ENCODE measurements at places on chromosomes 11 and 22.

- peak; percentile 74 for DNase-seq
Measured at GRCh38 chr22:47213571-47214230, 451.3 kb downstream of the TBC1D22A start.

DNA sequence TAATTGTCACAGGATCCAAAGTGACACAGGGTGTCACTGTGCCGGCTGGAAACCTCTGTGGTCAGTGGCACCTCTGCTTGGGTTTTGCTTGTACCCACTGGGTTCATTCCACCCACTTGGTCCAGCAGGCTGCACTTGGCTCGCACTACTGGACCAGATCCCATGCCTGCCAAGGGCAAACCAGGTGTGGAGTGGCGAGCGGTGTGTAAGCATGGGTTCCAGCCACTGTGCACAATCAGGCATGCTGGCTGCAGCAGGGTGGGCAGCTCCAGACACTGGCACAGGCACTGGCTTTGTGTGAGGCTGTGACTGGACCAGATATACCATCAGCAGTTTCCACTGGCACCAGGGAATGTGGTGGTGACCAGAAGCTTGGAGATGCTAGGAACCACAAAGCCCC, 261.4 kb downstream of the KCNA4 start:
- no peak for DNase-seq

DNA sequence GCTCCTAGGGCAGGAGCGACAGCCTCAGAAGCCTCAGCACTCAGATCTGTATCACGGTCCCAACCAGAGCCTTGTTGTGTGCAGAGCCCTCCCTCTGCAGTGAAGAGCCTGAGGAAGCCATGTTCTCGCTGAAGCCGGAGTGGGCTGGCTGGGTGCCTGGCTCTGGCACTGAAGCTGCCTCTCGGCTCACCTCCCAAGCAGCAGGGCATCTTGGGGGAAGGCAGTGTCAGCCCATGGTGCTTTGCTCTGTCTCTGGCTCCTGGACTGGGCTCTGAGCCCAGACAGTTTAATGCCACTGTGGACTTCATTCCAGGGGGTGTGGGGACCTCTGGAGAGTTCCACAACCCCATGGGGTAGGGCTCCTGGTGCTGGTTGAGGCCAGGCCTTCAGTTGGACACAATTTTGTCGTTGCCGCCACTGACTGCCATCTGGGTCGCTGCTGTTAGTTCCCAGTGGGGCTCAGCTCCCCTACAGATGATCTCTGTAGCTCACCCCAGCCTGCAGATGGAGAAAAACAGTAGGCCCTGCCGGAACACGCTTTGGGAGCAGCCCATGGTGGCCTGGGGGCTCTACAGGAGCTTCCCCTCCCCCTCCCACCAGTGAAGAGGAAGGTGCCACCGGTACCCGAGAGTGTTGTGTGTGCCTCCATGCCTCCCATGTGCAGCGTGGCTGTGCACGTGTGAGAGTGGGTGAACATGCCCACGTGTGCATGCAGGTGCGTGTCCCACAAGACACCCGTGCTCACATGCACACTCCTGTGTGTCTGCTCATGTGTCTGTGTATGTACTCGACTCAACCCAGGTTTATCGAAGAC, 86.5 kb upstream of the B3GAT1 start:
- DNase-seq = no peak

GRCh38 chr22:48101704-48102103, 1339.3 kb downstream of the TBC1D22A start:
- peak; percentile 37 for DNase-seq

DNA sequence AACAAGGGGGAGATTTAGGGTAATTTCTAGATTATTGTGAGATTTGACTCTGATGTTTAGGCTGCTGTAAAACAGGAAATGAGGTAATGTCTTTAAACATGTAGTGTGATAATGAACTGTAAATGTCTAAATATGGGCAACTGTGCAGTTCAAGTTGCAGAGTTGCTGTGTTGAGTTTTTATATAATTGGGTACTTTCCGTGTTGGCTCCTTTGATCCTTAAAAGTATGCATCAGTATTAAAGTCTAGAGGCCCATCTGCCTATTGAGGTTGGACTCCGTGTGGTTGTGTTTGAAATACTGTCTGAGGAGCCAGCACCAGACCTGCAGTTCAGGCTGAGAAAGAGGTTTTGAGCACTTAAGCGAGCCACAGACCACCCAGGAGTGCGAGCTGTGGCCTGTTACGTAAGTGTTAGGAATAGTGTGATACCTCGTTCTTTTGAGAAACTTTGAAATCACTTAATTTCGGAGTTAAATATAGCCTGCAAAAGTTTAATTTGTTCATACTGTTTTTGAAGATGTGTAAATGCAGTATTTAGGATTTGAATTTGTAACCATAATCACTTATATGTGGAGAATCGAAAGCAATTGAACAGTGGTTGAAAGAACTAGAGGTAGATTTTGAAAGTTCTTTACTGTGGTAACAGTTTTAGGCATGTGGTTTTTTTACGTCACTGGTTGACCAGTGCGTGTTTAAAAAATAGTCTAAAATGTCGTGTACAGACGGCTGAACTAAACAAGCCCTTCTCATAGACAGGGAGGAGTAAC, 9.0 kb downstream of the FAM118A start:
- DNase-seq = no peak

- DNase-seq = no peak
Measured at GRCh38 chr11:7612661-7613393, 60.5 kb downstream of the CYB5R2 start.

- DNase-seq = no peak
Measured at GRCh38 chr22:36201630-36202319, at the start of gene APOL4. Gene APOL4 (minus strand): TSS chr22:36201809. CDS start chr22:36201734, 75 bp downstream.

DNA sequence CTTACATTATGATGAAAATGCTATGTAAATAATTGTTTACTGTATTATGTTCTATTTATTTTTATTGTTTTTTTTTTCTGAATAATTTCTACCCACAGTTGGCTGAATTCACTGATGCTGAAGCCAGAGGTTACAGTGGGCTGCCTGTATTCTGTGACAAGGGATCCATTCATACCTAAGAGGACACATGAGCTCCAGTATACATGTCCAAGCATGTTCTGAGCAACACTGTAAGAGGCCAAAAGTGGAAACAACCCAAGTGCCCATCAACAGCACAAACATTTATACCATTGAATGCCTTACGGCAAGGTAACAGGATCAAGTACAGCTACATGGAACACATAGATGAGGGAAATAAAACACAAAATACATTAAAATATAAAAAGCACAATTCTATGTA, 1.4 kb upstream of the SRSF8 start:
- no peak for DNase-seq

DNA sequence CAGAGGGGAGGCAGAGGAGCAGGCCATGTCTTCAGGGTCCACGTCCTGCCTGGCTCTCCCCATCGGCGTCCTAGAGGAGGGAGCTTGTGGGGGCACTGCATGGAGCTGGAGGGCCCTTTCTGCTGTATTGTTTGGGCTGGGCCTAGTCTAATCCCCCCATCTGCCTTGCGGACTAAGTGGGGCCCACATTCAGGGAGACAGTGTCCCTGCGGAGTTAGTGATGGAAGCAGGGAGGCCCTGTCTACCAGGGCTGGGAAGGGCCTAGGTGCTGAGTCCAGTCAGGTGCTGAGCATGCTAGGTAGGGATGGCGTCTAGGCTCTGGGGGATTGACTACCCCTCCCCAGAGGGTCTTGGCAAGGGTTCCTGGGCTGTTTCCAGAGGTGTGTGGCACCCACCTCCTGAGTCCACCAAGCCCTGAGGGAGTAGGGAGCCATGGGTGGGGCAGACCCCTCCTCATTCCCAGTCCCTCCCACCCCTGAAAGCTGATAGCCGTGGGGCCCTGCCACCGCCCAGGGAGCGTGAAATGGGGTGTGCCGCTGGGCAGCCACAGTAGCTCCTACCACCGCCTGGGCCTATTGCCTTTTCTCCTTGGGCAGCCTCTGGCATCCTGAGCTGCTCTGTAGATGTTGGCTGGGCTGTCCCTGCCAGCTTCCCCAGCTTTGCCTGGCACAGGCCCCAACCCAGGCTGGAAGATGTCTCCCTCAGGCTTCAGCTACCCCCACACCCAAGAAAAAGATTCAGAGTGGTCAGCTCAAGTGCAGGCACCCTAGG, 1.9 kb upstream of the POLD4 start:
- no peak for DNase-seq

DNA sequence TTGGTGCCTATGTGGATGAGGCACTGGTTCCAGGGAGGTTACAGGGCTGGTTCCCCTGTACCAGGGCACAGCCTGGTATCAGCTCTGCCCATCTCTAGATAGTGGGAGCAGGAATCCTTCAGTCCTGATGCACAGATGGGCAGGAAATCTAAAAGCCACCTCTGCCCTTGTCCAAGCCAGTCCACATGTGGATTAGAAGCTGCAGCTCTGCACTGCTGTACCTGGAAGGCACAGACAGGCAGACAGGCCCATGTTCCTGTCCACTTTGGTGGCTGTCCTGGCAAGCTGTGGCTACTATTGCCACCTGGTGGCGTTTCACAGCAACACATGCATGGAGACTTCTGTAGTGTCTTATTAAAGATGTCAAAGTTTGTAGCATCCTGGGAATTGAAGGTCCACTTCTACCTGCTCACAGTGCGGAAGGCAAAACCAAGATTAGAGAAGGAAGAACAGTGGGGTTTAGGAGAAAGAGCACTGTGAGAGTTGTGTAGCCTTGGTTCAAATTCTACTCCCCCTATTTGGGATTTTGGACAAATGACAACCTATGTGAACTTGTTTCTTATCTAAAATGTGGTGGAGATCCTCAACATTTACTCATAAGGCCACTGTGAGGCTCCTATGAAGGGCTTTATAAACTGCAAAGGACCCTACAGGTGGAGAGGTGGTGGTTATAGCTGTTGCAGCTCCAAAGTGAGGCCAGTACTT, 30.1 kb downstream of the NAV2 start:
- no peak for DNase-seq

DNA sequence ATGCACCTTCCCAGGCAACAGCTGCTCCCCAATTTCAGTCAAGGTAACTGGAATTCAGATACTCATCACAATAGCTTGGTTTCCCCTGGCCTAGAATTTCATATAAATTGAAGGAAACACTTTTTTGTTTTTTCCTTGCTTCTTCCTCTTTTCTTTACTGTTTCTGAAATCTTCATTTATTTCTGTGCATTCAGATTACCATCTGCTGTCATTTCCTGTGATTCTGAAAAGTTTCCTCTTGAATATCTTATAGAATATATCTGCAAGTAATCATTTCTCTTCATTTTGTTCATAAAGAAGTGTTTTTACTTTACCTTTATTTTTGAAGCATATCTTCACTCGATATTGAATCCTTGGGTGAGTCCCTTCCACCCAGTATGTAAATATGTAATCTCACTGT, 85.3 kb downstream of the GAB4 start:
- DNase-seq = no peak

DNA sequence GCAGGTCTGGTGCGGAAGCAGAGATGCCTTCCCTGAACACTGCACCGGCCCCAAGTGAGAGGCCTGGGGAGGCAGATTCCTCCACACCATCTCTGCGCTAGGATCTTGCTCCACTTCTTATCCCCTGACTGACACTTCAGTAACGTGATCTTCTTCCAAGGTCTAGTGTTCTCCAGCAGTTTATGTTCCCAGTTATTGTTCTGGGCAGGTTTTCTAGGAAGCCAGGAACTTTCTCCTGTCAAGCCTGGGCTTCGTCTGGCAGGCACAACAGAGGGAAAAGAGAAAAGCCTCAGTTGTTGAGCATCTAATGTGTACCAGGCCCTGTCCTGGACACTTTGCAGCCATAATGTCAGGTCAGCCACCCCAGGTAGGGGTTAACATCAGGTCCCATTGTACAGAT, 10.5 kb downstream of the CD82 start:
- DNase-seq = no peak

DNA sequence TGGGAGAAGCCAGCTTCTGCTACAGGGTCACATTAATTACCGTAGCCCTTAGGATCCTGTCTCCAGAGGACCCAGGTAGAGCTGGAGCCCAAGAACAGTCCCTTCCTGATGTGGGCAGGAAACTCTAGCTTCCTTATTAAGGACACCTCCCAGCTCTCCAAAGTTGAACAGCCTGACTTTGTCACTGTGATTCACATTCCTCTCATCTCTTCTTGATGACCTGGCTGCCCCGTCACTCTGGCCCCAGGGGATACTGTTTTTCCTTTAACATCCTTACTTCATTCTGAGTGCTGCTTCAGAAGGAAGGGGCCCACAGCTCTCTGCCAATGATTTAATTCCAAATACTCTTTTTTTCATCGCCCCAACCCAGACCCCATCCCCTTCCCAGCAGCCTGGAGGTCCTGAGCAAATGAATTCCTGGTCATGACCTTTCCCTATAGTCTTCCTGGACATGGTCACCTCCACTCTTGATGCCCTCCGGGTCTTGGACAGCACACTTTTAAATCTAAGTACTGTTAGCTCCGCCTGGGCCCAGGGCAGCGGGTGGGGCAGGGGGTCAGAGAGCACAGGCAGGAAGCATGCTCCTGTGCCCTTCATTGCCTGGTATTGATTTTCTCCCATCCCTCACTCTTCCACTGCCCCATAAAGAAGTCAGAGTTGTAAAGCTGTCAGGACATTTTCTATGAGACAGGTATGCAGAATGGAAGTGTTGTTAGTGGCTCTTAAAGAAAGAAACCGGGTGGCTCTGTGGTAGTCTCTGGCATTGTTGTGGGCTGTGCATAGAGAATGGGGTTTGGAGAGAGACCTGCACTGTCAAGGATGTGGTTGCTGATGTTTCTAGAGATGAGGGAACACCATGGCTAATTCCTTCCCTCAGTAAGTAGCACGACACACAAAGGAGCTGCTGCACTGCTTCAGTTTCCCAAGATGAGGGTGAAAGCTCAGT, 22.3 kb upstream of the SPON1 start:
- DNase-seq = peak; percentile 67

- DNase-seq = no peak
Measured at GRCh38 chr11:75371949-75372876, 20.8 kb upstream of the ARRB1 start.

DNA sequence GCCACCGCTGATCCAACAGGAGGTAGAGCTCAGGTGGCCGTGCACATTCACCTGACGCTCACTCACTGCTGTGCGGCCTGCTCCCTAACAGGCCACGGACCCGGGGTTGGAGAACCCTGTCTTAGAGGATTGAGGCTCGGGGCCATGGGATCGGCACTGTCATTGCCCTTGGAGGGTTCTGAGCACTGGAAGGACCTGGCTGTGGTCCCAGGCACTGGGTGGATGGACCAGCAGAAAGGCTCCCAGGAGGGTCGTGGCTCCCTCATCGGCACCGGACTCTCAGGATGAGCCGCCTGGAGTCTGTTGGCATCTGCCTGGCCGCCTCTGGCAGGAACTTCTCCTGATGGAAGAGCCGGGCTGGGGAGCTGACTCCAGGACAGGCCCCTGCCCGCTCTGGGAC, 6.5 kb downstream of the KCNQ1 start:
- no peak for DNase-seq

GRCh38 chr22:24986816-24987215, 34.3 kb downstream of the KIAA1671 start:
- no peak for DNase-seq

GRCh38 chr11:68596231-68596630, 88.1 kb upstream of the GAL start:
- no peak for DNase-seq

- no peak for DNase-seq
Measured at GRCh38 chr22:46052801-46053562, 76.0 kb upstream of the WNT7B start.

GRCh38 chr11:115162919-115163318, 341.3 kb downstream of the CADM1 start:
- no peak for DNase-seq

Measured in vagina (tissue), 2 donors.